ENCODE measurements at places on chromosomes 5 and 9.

DNA sequence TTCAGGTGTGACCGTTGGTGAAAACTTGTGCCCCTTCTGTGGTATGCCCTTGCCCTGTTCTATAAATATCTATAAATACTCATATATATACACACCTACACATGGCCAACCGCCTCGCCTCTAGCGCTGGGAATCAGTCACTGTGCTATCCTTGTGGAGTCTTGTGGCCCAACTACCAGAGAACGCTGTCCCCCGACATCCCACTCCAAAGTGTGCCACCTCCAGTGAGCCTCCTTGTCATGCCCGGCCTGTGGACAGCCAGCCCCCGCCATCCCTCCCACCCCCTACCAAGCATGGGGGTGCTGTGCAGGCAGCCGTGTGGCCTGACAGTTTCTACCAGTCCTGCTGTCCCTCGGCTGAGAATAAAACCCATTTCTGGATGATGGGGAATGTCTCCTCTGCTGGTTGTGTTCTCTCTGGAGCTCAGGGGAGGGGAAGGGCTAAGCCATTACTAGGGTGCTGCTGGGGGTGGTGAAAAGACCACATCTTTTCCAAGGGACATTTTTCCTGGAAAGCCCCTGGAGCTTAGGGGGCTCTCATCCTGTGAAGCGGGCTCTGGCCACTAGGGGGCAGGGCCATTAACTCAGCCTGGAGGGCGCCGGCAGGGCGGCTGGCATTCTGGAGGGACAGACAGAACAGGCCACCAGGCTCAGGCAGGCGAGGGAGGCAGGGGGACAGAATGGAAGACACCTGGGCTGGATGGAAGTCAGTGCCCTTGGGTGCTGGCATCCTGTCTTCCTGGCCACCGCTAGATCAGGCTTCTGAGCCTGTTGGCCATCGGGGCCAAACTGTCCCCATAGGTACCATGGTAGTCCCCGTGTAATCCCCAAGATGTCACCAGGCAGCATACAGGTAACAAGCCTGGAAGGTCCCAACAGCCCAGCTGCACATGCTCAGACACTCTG, 20.7 kb downstream of the GOLGA2 start:
- peak; percentile 78 for DNase-seq

DNA sequence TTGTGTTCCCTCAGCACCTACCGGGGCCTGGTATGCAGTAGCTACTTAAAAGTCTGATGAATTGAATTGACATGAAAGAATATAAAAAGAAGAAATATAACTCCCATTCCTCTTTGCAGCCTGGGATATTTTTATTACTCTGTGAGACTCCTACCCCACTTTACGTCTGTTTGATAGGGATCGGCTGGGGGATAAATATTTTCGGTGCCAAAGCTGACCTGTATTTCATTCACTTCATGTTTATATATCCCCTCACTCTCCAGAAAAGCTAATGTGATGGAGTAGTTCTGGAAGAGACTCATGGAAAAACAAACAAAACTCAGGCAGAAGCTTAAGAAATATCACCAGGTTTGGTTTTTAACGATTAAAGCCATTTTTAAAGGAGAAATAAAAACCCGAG, 108.2 kb upstream of the TBC1D2 start:
- no peak for DNase-seq

- peak; percentile 30 for DNase-seq
Measured at GRCh38 chr5:59757442-59757841, 136.1 kb downstream of the PDE4D start.

GRCh38 chr5:109917966-109918365, 228.2 kb downstream of the MAN2A1 start:
- no peak for DNase-seq

DNA sequence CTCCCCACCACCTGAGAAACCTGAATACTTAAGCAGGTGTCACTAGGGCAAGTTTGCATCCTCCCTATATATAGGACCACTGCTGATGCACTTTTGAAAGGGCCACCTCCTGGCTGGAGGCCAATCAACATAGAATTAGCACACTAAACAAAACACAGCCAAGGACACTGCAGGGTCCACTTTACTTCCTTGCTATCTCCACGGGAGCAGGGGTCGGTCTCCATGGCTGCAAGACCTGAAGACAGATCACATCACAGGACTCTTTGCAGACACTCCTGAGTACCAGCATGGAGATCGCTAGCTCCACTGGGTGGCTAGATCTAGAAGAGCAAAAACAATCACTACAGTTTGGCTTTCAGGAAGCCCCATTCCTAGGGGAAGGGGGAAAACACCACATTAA, 72.3 kb downstream of the C9orf153 start:
- DNase-seq: no peak

DNA sequence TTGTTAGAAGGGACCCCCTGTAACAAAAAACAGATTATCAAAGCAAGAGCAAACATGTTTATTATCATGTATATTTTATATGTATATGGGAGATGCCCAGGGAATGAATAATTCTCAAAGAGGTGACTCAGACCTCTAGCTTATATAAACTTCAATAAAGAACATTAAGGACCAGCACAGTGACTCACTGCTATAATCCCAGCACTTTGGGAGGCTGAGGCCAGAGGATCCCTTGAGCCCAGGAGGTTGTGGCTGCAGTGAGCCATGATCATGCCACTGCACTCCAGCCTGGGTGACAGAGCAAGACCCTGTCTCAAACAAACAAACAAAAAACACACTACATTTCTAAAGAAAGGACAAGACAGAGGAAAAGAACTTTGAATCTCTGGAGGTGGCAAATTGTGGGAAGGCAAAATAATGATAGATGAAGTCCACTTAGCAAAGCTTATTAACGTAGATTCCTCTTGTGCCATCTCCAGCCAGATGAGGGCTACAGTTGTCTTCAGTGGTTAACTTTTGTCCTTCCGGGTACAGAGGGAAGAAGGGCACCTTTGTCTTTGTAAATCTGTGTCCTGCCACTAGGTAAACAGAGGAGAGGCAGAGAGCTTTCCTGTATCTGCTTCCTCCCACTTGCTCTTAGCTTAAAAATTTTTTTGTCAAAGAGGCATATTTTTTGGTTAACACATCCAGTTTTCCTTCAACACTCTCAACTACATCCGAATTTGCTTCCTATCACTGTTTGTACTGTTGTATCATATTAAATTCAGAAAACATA, 7.5 kb upstream of the RFK start:
- peak; percentile 80 for DNase-seq

DNA sequence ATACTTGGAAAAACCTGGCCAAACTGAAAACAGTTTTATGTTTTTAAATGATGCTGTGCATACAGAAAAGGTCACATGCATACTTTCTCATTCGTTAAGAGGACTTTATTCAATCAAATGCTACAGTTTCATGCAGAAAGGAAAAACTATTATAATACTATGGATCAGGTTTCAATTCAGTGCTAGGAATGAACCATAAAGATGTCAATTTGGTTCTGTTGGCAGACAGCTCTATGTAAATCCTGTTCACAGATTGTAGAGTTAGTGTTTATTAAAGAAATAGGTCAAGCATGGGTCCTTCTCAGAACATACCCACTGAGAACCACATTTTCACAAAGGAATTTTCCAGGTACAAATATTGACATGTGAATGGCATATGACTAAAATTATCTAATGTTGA, 57.1 kb downstream of the RETREG1 start:
- no peak for DNase-seq

GRCh38 chr5:140339636-140340035, 6.8 kb downstream of the HBEGF start:
- DNase-seq: no peak

DNA sequence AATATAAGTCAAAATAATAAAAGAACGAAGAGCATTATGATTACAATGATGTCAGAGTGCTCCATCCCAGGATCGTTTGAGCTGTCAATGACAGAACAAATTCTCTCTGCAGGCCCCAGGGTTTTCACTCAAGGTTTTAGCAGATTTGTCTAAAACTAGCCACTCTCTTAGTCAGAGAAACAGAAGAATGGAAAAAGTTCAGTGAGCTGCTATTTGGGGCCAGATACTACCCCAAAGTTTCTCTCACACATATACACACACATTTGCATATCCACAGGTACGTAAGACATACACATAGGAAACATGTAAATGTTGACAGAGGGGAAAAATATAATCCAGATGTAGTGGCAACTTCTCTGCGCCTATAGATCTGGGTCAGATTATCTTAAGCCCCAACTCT, 76.3 kb upstream of the SEMA6A start:
- DNase-seq: no peak

DNA sequence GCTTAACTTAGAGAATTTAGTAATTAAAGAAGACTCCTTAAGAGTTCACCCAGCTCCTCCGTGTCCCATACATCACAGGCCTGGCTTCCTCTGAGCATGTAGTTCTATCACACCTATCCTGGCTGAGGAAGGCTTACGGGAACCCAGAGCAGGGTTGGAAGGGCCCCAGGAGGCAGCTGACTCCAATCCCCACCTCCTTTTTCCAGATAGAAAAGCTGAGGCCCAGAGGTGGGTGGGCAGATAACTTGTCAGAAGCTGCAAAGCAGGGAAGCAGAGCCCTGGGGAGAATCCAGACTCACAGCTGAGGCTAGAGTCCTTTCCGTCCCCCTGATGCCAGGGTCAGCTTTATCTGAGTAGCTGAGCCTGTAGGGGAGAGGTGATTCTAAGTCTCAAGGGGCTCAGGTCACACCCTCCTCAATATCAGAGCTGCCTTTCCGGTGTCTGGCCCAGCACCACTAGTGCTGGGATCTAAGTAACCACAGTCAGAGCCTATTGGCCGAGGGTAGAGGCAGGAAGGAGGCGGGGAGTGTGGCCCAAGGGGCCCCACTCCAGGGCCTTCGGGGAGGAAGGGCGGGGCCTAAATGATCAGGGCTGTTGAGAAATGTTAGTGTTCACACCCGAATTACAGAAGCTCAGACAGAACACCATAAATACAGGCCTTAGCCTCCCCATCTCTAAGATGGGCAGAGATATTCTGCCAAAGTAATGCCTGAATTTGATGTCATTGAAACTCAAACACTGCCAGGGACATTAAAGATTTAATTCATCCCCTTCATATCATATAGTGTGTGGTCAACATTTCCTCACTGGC, 9.9 kb downstream of the CCDC69 start:
- DNase-seq: peak; percentile 28

DNA sequence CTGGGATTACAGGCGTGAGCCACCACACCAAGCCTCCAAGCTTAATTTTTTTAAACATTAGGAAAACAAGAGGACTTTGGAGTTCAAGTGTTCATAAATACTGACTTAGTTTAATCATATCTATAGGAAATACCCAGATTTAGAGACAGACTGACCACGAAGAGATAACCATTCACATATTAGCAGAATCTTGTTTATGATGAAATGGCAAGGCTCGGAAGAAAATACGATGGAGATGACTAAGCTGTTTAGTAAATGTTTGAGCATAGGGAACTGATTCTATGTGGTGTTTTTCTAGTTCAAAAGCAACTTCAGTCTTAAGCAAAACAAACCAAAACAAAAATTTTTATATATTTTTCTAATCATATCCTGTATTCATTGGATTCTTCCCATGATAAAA, 13.5 kb upstream of the TUSC1 start:
- no peak for DNase-seq

- DNase-seq: no peak
Measured at GRCh38 chr9:102434545-102434944, 560.6 kb upstream of the CYLC2 start.

DNA sequence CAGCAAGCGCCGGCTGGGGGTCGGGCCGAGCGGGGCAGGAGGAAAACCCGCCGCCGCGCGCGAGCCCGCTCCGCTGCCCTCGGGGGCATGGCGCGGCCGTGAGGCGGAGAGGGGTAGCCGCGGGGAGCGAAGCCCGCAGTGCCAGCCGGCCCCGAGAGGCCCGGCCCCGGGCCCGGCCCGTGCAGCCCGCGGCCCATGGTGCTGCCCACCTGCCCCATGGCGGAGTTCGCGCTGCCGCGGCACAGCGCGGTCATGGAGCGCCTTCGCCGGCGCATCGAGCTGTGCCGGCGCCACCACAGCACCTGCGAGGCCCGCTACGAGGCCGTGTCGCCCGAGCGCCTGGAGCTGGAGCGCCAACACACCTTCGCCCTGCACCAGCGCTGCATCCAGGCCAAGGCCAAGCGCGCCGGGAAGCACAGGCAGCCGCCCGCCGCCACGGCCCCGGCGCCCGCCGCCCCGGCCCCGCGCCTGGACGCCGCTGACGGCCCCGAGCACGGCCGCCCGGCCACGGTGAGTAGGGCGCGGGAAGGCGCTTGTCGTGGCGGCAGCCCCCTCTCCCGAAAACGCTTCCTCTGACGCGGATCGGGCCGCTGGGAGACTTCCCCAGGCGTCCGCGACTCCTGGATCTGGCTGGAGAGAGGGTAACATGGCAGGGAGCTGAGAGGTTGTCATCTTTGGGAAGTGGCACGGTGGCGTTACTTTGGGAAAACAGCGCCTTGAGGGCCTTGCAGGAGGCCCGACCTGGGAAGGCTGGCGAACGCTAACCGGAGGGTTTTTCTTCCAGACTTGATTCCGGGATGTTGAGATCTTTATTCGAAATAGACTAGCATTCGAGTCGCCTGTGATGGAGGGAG, 523 bp downstream of the MAML1 start:
- peak; percentile 52 for DNase-seq

DNA sequence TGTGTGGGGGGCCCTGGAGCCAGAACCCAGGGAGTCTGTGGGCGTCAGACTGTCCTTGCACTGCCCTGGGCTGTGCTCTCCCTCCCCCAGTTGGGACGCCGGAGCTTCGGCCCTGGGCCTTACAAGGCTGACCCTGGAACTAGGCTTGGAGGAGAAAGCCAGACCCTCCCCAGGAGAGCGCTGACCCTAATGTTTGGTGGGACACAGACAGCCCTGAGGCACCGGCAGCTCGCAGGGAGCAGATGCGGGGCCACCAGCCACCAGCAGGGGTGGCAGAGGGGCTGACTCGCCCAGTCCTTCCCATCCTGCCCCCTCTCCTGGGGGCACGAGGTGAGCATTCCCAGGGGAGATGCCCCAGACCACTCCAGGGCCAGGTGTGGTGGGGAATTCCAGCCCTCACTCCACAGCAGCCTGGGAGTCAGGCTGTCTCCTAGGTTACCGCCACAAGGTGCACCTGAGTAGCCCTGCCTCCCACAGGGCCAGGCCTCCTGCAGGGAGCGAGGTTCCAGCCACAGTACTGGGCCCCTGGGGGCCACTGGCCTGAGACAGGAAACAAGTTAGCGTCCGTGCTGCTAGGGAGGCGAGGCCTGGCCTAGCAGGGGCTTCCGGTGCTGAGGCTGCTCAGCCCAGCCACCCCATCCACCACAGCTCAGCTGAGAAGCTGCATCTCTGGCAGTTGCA, 134.6 kb downstream of the OLFM1 start:
- DNase-seq: no peak

GRCh38 chr5:148939676-148940075, 113.3 kb downstream of the ADRB2 start:
- DNase-seq: peak; percentile 86

Data from ELR (cell line).